GM12865 (cell line): ENCODE measurements at places on chromosomes 5 and 9.
A peak's percentile ranks its signal among the peaks of the same experiment; 100 is the strongest.

- peak; percentile 15 for DNase-seq
Measured at GRCh38 chr5:163943546-163943945, 438.1 kb downstream of the MAT2B start.

GRCh38 chr5:120236360-120236759, 227.7 kb upstream of the PRR16 start:
- DNase-seq: peak; percentile 35

- DNase-seq: no peak
Measured at GRCh38 chr5:55620009-55620765, 85.4 kb upstream of the PLPP1 start.

GRCh38 chr5:55626790-55627189, 85.3 kb downstream of the SLC38A9 start:
- DNase-seq: no peak

DNA sequence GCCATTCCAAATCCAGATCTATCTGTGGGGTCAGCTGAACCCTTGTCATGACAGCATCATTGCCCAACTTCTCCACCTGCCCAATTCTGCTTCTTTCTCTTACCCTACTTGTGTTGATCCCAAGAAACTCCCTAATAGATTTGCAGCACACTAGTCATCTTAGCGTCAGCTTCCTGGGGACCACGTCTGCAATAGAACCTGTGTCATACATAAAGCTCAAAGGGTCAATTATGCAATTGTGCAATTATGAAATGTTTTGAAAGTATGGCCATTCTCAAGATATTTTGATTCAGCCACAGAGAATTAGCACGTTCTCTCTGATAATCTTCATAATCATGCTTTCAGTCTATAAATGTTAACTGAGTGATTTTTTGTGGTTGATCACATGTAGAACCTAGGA, 87.4 kb upstream of the PAPPA start:
- DNase-seq: no peak

GRCh38 chr9:33921967-33922895, 105.3 kb downstream of the UBE2R2 start:
- peak; percentile 42 for DNase-seq

GRCh38 chr5:148817606-148818005, 8.8 kb upstream of the ADRB2 start:
- no peak for DNase-seq

DNA sequence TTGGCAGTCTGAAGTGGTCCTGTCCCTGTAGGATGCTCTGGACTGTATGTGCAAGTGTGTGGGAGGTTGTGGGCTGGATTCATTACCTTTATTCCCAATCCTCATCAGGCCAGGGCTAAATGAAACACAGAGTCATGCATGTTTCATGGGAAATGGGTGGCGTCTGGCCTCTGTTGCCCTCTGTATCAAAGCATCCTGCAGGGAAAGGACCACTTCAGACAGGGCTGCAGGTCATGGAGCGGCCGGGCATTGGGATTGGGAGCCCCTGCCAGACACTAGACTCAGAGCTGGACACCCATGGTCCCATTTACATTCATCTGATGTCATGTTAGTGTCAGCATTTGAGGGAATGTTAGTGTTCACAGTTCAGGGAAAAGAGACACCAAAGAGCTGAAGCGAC, 53.8 kb downstream of the UBE2QL1 start:
- DNase-seq: no peak

- DNase-seq: peak; percentile 84
Measured at GRCh38 chr5:133868946-133869518, 99.4 kb downstream of the C5orf15 start.

DNA sequence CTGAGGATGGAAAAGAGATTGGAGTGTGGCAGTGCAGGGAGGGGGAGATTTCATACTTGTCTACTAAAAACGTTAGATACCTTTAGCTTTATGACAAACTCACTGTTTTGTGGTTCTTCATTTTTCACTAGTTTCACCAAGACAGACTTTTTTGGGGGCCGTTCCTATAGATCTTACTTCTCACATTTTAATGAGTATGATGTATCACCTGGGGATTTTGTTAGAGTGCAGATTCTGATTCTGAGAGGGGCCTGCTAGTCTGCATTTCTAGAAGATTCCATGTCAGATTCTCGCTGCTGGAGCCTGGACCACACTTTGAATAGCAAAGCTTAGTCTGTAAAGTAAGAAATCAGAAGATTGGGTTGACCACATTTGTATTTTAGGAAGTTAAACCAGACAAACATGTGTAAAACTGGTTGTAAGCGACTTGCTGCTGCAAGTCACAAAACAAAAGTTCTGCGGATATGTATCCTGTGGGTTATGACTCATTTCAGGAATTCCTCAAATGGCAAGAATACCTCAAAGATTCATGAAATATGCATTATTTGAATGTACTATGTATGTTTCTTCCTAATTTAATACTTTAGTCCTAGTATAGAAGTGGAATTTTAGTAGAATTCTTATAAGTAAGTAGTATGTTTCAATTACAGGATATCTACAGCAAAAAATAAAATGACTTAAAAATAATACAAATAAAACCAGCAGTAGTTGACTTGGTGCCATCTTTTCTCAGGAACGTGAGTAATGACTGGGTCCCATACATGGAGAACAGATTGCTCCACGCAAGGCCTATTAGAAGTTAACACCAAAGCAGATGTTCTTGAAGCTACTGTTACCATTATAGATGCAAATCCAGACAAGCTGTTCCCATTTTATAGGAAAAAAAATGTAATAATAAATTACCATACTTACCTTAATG, 27.8 kb downstream of the NFIL3 start:
- peak; percentile 74 for DNase-seq

DNA sequence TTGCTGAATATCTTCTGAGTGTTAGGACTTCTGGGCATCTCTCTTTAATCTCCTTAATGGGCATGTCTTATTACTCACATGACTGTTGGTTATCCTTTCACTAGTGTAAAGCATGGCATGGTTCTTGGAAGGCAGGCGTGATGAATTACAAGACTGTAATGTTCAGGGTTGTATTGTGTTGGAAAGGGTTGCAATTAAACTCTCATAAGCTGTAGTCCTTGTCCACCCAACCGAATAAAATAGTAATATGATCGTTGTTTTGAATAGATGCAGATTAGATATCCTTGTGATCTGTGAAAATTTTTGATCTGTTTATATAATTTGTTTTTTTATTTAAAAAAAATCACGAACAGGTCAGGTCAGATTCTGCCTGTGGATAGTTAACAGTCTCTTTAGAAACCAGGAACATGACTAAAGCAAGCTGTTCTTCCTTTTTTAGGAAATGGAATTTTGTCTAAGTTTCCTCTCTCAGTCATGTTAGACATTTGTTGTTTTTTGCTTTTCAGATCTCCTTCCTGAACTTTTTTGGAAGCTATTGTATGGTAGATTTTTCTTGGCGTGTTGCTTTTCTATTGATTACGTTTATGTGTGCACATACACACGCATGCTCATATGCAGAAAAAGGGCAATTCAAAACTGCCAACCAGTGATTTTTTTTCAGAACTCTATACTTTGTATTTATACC, 121.8 kb downstream of the ARHGEF28 start:
- no peak for DNase-seq

- DNase-seq: no peak
Measured at GRCh38 chr5:2249026-2249425, 366.3 kb upstream of the IRX4 start.

GRCh38 chr9:14127656-14128055, 186.3 kb downstream of the NFIB start:
- DNase-seq: no peak

- no peak for DNase-seq
Measured at GRCh38 chr5:125338440-125339174, 592.2 kb upstream of the ZNF608 start.

- DNase-seq: peak; percentile 62
Measured at GRCh38 chr9:26326563-26326962, 566.0 kb downstream of the CAAP1 start.
